ENCODE measurements at places on chromosomes 2 and 18.

- DNase-seq = no peak
These were observed 92.3 kb downstream of the METTL8 start for GRCh38 chr2:171341394-171342066.

- no peak for DNase-seq
These were observed 405.5 kb downstream of the PARD3B start for GRCh38 chr2:204950695-204951346.

GRCh38 chr18:39840406-39840805 lies 2114.6 kb upstream of the PIK3C3 start:
- no peak for DNase-seq

DNA sequence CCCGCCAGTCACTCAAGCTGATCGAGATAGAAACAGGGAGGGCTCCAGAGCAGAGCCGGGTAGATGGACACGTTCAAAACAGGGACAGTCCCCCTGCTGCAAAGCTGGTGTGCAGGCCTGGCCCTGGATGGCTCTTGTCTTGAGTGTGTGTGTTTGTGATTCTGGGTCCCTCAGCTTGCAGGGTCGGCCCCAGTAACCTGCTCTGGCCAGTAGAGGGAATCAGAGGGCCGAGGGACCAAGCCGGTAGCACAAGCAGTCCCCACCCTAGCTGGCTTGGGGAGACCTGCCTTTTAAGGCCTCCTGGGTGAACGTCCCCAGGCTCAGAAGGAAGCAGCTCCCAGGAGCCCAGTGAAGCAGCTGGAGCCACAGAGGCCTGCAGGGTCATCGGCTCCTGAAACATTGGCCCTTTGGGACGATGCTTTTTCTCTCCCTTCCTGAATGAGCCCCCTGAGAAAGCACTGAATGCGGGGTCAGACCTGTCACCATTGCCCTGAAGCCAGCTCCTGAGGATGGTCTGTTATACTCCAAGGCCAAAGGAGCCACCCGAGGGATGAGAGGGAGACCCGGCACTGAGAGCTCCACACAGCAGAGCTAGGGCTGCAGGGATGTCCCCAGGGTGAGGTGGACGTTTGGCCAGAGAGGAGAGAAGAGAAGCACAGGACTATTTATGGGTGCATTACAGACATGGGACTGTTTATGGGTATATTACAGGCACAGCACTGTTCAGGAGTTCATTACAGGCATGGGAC lies 15.4 kb upstream of the MLPH start:
- no peak for DNase-seq

DNA sequence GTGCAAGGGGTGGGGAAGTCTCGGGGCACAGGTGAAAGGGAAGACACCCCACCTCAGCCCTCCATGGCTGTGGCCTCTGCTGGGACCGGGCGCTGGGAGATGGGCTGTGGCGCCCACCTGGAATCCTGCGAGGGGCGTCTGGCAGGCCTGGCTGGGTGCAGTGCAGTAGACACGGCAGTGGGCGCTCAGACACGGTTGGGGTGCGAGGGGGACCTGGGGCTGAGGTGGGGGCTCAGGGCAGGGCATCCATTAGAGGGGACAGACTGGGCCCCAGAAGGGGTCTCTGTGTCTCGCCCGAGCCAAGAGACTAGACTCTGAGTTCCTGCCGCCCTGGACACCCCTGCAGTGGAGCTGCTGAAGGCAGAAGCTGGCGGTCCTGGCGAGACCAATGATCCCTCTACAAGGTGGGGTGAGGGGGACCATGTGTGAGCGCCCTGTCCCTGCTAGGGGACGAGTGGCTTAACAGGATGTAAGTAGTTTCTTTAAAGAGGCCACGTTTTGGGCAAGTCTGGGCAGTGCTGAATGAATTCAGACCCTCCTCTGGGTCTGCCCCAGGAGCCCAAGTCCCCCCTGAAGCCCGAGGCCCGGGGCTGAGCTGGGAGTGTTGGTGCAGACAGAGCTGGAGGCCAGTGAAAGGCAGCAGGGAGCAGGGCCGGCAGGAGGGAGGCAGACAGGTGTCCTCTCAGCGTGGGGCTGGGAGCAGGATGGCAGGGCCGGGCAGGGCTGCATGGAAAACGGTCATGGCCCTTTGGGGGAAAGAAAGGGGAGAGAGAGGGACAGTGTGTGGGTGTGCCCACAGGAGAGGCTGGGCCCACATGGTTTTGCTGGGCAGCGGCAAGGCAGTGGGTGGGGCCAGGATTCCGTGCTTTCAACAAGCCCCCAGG lies 57.2 kb downstream of the HS6ST1 start:
- DNase-seq = no peak

DNA sequence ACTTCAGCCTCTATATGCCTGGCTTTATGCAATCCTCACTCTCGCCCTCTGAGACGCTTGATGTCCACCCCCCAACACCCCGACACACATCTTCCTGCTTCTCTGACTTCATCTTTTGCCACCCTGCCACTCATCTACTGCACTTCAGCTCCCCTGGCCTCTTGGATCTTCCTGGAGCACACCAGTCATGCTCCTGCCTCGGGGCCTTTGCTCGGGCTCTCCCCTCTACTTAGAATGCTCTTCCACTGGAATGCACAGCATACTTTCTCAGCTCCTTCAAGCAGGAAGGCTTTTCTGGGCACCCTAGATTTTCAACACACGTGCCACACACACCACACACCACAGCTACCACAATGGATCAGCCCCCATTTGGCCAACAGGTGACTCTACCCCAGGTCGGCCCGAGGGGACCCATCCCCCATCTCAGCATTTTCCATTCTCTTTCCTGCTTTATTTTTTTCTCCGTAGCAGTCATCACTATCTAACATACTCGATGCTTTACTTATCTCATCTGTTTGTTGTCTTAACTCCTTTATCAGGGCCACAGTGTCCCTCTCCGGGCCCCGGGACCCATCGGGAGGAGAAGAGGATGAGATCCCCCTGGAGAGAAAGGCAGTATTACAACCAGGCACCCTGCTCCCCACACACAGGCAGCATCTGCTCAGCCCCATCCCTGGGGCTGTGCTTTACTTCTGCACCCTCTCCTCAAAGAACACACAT lies 2.3 kb downstream of the RUFY4 start:
- no peak for DNase-seq

DNA sequence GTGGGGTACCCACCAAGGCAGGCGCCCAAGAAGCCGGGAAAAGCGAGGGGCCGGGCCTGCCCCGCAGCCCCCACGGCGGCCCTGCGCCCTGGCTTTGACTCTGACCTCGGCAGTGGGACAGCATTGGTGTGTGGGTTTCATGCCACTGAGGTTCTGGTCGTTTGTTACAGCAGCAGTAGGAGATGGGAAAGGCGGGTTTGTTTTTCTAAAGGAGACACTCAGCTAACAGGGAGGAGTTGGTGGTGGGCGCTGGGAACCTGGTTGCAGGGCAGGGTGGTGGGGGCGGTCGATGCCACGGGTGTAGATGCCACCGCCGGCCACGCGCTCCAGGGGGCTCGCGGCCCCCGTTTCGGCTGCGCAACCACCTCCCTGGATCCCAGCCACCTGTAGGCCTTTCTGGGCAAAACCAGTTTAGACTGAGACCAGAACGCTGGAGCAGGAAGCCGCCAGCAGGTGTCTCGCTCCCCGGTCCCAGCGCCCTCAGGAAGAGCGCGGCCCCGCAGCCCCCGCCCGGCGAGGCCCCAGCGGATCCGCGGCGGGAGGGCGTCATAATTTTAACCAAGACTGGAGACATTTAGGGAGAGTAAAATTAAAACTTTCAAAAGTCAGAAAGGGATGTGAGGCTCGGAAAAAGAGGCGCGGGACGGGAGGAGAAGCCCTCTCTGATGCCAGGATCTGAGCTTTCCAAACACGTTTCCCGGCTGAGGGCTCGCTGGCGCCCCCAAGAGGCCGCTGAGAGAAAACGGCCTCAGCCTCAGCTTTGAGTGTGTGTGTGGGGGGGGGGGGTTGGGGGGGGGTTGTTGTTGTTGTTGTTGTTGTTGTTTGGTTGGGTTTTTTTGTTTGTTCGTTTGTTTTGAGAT lies 17.4 kb downstream of the CIDEA start:
- no peak for DNase-seq
